ENCODE measurements at places on chromosomes 3 and 15. TPM values are rescaled to one million over a fixed set of nuclear protein-coding genes. Genes with fewer than 3 reads are reported as not detected.

GRCh38 chr3:58170376-58170775 lies 40.4 kb downstream of the DNASE1L3 start:
- DNase-seq = no peak
- peaks cover 40% of the 10 kb centered on the region for H3K36me3 ChIP-seq
- no peaks in the 10 kb centered on the region for H3K27me3 ChIP-seq
- H3K4me3 ChIP-seq = no peak overlapping the region
- H3K27ac ChIP-seq = peak overlapping the region; percentile 92

DNA sequence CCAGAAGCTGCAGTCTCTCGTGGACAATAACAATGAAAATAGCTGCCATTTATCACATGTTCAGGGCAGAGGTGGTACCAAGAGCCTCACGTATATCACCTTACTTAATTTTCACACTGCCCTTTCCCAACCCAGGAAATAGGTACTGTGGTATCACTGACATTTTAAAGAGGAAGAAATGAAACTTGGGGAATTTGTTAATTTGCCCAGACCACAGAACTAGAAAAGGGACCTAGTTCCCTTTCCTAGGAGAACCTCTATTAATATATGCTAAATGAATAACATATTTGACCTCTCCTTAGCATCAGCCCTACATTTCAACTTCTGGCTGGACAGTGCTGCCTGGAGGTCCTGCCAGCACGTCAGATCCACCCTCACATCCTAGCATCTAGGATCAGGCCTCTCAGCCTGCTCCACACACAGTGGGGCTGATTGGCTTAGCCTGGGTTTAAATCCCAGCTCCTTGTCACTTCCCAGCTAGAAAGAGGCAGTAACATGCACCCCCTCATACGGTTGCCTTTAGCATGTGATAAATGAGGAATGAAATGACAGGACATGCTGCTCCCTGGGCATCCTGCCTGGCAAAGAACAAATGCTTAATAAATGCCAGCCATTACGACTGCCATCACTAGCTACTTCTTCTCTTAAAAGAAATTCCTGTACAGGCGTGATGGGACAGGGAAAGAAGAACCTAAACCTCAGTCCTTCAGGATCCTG lies 95.1 kb upstream of the TNFAIP8L3 start:
- no peaks in the 10 kb centered on the region for H3K36me3 ChIP-seq
- no peaks in the 10 kb centered on the region for H3K27me3 ChIP-seq
- DNase-seq = no peak
- H3K4me3 ChIP-seq = no peak overlapping the region
- H3K27ac ChIP-seq = no peak overlapping the region

The C2CD4B gene
- 1.7 TPM for polyA plus RNA-seq

GRCh38 chr3:17301271-17301670 lies 416.5 kb downstream of the PLCL2 start:
- H3K27ac ChIP-seq = no peak overlapping the region
- no peaks in the 10 kb centered on the region for H3K36me3 ChIP-seq
- DNase-seq = no peak
- no peak overlapping the region for H3K4me3 ChIP-seq
- peaks cover 8% of the 10 kb centered on the region for H3K4me1 ChIP-seq
- no peaks in the 10 kb centered on the region for H3K27me3 ChIP-seq

All from sigmoid colon (tissue), 7 donors.